ENCODE measurements at places on chromosomes 12 and 14.

GRCh38 chr12:2924019-2924418, 33.3 kb downstream of the TULP3 start:
- no peak for DNase-seq

DNA sequence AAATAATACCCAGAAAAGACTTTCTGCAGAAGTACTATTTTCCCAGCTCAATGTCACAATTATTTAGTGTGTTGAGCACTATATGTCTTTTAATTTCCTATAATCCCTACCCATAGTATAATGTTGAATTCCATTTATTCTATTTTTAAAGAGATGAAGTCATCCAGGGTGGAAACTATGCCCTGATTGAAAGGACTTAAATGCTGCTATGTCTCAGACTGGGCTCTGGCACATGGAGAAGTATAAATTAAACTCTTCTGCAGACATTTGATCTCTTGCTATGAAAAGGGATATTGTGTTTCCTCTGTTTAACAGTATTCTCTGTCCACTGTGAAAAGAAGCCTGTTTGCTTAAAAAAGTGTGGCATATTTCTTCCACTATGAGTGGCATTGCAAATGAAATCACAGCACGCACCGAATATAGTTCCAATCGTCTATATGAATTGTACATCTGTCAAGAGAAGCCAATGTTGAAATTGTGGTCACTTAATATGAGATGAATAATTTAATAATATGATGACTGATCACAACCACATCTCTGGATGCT, 192.3 kb downstream of the BCAT1 start:
- no peak for DNase-seq

- DNase-seq, result no peak
Measured at GRCh38 chr12:102439426-102440405, 40.6 kb downstream of the IGF1 start.

DNA sequence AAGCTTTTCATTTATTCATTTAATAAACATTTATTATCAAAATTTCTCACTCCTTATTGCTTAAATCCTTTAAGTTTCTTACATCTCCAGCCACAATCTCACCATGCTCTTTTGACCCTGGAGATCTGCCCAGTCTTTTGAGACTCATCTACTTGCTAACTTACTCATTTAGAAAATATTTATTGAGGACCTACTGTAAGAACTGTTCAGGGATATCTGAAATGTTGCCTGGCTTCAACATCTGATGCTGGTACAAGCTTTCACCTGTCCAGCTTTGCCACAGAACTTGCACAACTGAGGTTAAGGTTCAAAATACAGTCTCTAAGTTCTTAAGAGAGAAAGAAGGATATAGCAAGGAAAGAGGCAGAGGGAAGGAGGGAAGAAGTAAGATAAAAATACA, 17.5 kb upstream of the GXYLT1 start:
- no peak for DNase-seq

DNA sequence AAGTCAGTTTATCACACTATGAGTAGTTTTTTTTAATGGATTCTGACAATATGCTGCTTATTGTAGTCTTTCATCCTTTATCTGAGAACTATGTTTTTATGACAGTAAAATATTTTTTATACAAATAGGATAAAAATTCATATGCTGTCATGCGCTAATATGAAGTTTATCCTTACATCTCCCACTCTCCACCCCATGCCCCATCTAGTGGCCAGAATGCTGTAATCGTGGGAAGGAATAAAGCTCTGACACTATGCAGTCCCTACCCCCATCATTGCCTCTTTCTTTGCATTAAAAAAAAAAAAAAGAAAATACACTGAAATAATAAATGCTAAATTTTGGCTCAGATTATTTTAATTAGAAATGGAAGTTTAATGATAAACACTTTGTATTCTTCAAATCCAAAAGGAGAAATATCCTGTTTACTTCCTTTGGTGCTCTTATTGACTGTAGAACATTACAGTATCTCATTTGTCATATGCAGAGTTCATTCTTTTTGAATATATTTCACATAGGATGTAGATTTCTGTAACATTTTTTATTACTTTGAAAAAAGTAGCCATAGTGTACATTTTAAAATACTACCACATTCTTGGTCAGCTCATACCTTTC, 145.9 kb upstream of the SLCO1C1 start:
- no peak for DNase-seq

DNA sequence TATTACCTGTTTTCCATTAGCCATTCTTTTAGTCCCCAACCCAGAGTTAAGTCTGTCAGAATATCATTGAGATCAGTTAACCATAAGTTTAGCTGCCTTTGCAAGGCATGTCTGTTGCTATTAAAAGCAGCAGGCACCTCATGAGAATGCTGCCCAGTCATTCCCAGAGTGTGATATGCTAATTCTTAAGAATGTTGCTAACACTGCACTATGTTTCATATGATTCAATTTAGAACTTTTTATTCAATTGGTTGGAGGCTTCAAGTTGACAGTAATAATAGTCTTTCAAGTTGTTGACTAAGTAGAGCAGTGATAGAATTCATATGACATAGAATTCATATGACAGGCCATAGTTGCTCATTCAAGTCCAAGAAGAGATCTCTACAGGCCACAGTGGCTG, 292.3 kb downstream of the FUT8 start:
- peak; percentile 43 for DNase-seq

DNA sequence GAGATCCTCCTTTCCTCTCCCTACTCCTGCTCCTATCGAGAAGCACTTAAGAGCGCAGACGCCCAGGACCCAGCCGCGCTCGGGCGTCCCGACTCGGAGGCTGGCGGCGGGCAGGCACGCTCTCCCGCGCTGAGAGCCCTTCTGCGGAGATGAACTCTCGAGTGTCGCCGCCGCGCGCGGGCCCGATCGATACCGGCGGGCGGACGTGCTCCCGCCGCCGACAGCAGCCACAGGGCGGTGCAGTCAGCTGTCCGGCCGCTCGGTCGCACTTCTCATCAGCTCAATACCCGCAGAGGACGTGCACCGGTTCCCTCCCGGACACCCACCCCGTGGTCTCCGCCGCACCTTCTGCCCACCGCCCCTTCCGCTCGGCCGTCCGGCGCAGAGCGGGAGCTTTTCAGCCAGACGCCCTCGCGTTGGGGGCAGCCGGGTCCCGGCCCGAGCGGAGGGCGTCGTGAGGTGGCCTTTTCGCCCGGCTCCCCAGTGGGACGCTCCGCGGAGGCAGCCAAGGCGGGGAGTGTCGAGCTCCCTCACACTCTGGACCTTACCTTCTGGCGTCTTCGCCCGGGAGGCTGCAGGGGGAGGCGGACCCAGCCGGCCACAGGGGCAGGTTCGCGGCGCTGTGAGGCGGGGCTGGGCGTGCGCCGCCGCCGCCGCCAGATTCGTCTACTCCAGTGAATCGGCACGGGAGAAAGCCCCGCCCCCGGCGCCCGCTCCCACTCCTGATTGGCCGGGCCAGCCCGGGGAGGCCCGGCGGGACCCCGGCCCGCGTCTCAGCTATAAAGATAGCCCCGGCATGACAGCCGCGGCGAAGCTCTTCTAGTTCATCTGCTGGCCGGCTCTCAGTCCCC, at the start of gene INSM2:
Gene INSM2, plus strand, starts transcription at position 808 of the 851 bp plus-strand sequence. CDS start 89 bp downstream, outside the sequence.
- DNase-seq, result peak; percentile 77

- no peak for DNase-seq
Measured at GRCh38 chr12:100437038-100437841, 36.4 kb upstream of the NR1H4 start.

- DNase-seq, result no peak
Measured at GRCh38 chr14:77406086-77406485, 17.2 kb downstream of the NOXRED1 start.

GRCh38 chr12:82425241-82425640, 66.9 kb downstream of the METTL25 start:
- no peak for DNase-seq

DNA sequence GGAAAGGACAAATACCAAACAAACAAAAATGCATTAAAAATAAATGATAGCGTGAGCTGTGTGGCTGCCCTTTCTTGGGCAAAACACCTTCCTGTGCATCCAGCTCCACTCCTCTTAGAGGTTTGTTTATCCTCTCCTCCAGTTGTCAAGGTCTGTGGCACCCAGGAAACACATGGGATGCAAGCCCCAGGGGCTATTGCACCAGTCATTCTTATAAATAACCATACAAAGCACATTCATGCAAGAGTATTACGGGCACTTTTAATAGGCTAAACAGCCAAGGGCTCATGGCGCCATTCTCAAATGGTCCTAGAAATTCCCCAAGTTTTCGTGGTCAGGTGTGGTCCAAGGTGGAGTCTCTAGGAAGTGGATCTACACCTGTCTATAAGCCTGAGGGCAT, 257.0 kb downstream of the DPF3 start:
- no peak for DNase-seq

- no peak for DNase-seq
Measured at GRCh38 chr12:80269803-80270552, 170.6 kb downstream of the OTOGL start.

GRCh38 chr12:27434673-27435565, 11.6 kb upstream of the SMCO2 start:
- DNase-seq, result no peak

GRCh38 chr12:128825835-128826234, 2.1 kb upstream of the SLC15A4 start:
- no peak for DNase-seq

- DNase-seq, result peak; percentile 68
Measured at GRCh38 chr12:13165617-13166041, 30.9 kb upstream of the EMP1 start.
